Heart left ventricle (tissue), 16 donors: ENCODE measurements at places on chromosomes 1 and 21.
A peak's percentile ranks its signal among the peaks of the same experiment; 100 is the strongest.

DNA sequence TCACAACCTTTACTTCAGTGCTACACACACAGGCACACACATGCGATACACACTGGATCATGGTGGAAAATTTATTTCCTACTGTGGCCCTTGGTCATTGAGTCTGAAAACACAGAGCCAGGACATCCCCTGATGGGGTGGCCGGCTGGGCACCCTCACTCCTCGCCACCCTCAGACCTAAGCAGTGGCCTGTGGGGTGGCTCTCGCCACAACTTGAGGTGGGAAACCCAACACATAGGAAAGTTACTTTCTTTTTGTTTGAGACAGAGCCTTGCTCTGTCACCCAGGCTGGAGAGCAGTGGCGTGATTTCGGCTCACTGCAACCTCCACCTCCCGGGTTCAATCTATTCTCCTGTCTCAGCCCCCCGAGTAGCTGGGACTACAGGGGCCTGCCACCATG is 19.4 kb downstream of the CRYAA start:
- peak; percentile 4 for DNase-seq

DNA sequence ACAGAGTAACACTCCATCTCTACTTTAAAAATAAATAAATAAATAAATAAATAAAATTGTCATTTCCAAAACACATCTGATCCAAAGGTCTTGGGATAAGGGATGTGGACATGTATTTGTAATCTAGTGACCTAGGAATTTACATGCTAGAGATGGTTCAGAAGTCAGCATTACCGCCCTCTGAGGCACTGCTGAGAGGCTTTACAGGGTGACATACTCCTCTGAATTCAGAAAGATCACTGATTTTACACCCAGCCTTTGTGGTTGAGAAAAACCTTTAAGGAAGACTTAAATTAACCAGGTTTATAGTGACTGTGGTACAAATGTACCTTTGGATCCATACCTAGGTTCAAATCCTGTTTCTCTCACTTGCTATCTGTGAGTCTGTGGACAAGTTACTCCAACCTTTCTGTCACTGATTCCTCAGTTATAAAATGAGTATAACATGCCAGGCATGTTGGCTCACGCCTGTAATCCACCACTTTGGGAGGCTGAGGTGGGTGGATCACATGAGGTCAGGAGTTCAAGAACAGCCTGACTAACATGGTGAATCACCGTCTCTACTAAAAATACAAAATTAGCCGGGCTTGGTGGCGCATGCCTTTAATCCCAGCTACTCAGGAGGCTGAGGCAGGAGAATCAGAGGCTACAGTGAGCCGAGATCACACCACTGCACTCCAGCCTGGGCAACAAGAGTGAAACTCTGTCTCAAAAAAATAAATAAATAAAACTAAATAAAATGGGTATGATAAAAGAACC is 20.1 kb downstream of the OSBPL9 start:
- DNase-seq = no peak

DNA sequence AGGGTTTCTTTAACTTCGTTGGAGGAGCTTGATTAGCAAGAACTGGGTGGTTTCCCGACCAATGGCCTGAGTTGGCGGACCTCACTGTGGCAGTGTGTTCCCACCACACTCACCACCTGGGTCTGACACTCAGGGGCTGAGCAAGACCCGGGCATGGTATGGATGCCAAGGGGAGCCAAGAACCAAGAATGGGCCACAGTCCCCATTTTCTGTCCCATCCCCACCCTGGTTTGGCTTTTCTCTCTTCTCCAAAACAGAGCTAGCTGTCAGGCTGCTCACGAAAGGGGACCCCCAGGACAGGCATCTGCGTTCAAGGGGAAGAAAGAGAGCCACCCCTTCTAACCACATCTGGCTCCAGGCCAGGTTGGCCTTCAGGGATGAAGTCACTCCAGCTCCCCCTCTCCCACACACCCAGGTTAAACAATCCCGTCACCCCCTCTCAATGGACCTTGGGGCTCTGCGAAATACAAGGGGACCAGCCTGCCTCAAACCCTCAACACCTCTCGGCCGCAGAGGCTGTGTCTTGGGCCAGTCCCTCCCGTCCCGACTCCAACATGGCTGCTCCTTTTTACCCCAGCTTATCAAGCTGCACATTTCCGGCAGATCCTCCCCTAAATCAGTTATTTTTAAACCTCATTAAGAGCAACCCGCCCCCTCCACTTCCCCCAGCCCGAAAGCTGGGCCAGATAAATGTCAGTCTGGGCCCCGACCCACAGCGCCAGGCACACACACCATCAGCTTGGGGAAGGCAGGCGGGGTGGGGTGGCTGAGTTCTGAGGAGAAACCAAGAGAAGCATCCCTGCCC is 3.4 kb downstream of the TAGLN2 start:
- no peak for DNase-seq

DNA sequence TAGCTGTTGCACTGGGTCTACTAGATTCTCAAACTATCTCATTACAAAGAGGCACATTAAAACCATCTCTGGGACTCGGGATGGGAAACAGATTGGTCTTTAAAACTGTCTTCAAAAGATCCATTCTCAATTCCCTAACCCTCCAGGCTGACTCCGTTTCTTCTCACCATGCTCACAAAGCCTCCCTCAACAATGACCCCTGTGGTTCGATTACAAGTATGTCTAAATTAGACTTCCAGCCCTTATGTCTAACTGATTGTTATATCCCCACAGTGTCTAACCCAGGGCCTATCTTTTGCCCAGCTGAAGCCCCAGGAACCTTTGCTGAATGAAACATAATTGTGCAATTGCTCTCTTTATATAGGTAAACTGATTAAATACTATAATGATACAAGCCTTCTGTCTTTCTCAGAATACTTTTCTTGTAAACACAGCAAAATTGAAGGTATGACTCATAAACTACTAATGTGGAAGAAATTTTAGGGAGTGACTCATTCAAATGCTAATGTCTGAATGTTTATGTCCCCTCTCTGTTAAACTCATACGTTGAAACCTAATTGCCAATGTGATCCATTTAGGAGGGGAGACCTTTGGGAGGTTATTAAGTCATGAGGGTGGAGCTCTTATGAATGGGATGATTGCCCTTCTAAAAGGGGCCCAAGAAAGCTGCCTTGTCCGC is 65.6 kb upstream of the DAB1 start:
- DNase-seq = no peak
